Stimulated activated CD8-positive, alpha-beta memory T cell treated with anti-CD3 and anti-CD28 coated beads, Interleukin-2, amount 100 ng/mL, for 48 hours (primary cell): ENCODE measurements at places on chromosomes 2 and 18.

- no peak for DNase-seq
Observed at GRCh38 chr2:82793711-82794435, 1665.2 kb downstream of the SUCLG1 start.

GRCh38 chr2:25250331-25251070, 82.1 kb upstream of the POMC start:
- DNase-seq: no peak

GRCh38 chr2:18501156-18501555, 59.3 kb downstream of the RDH14 start:
- DNase-seq: no peak

DNA sequence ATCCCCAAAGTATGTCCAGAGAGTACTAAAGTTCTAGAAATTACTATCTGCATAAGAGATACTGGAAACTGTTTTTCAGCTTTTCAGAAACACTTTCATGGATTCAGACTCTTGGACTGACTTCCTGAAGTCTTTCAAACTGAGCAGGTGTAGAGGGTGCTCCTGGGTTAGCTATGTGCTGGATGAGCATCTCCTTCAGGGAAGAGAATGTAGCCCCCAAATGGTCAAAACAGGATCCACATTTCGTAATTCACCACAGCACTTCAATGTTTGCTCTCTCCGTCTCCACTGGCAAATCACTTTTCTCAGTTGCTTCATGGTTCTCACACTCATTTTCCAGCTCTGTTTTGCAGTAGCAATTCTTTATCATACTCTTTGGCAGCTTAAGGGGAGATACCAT, 23.2 kb upstream of the SATB2 start:
- no peak for DNase-seq

DNA sequence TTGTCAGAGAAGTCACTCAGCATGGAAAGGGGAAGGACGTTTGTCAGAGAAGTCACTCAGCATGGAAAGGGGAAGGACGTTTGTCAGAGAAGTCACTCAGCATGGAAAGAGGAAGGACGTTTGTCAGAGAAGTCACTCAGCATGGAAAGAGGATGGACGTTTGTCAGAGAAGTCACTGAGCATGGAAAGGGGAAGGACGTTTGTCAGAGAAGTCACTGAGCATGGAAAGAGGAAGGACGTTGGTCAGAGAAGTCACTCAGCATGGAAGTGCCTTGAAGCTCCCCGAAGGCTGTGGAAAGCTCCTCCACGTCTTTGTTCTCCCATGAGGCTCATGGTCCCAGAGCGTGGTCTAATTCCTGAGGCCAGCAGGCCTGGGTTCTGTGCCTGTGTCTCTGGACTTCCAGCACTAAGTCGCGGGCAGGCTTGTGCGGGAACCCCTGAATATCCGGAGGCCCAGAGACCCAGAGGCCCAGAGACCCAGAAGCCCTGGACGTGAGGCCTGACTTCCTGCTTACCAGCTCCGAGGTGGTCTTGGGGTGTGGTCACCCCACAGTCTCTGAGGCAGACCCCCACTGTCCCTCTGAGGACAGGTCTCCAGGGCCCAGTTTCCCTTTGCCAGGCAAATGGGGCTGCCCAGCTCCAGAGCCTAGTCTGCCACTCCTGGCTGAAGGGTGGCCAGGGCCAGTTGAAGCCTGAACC, 70.4 kb upstream of the TWIST2 start:
- no peak for DNase-seq

DNA sequence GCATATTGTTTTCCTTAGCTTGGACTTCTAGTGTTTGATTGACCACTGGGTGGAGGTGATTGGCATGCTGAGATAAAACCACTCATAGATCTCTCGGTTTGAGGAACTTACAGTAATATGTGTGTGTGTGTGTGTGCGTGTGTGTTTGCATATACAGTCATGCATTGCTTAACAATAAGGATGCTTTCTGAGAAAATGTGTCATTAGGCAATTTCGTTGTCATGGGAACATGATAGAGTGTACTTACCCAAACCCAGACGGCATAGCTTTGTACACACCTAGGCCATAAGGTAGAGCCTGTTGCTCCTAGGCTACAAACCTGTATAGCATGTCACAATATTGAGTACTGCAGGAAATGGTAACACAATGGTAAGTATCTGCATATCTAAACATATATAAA, 167.3 kb downstream of the NYAP2 start:
- DNase-seq: no peak

GRCh38 chr18:36623681-36624190, 205.1 kb downstream of the TPGS2 start:
- DNase-seq: no peak

DNA sequence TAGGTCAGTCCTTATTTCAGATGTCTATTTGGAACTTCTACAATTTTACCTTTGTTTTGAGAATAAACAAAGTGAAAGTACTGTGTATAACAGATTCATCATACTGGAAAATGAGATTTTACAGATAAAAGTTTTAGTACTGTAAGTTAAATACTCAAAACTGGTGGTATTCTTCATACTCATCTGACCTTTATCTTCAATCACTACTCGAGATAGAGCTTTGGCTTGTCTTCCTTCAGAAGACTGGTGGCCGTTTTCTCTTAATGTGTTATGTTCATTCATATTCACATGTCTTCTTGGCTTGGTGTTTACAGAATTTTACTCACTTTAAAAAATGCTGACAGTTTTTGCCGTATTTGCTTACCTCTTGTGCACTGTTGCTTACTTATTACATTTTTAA, 2.1 kb downstream of the SPOPL start:
- DNase-seq: no peak
